CD4-positive, alpha-beta T cell treated with Interleukin-4 for 1 hour (primary cell): ENCODE measurements at places on chromosomes 4 and X.

GRCh38 chr4:158769175-158769921 lies 522 bp downstream of the FNIP2 start:
- DNase-seq, result peak; percentile 48

- DNase-seq, result no peak
These were observed 345.3 kb upstream of the TENM3 start for GRCh38 chr4:181897935-181898334.

DNA sequence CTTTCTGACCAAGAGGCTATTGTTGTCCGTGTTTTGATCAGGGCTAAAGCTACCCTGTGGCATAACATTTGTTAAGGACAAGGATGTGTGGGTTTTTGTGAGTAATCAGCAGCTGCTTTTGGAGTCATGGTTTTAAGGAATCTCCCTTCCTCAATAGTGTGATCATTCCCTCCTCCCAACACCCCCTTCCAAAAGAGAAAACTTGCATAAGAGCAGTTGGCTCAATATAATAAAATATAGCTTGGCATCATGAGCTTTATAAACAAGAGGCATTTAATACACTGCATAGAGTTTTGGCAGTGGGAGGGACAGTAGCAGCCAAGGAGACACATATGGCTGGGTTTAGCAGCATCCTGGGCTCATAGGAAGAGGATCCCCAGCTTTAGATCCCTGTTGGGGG lies 84.7 kb downstream of the NHS start:
- DNase-seq, result no peak

DNA sequence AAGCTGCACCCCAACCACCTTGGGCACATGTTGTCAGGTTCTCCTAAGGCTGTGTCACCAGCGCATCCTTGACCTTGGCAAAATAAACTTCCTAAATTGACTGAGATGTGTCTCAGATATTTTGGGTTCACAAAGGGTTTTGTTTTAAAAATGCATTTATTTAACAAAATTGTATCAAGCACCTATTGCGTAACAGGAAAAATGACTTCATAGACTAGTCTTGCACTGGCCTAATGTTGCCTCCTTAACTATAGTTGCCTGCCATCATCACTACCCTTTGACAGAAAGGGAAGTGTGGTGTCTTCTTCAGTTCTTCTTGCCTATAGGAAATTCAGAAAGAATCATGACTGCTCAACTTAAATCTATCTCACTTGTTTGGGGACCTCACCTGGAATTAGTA lies 374.2 kb downstream of the SH2D1A start:
- no peak for DNase-seq

GRCh38 chr4:23022032-23022431 lies 329.3 kb downstream of the GBA3 start:
- no peak for DNase-seq

GRCh38 chr4:185513489-185514181 lies 21.7 kb downstream of the PDLIM3 start:
- peak; percentile 38 for DNase-seq

DNA sequence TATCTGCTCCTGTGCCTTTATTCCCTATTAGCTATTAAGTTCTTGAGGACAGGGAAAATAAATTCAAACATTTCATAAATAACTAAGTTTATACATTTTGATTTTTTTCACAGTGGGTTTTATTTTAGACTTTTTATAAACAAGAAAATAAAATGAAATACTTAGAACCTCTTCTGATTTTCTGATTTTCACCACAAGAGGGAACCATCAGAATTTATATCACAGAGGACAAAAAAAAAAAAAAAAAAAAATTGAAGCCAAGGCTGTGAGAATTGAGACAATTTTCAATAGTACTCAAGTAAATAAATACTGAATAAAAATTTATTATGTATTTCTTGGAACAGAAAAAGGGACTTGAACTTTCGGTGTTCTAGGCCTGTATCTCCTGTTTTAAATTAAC lies 288.1 kb downstream of the SH3BGRL start:
- DNase-seq, result no peak

GRCh38 chr4:79048878-79049277 lies 109.6 kb upstream of the PAQR3 start:
- DNase-seq, result no peak

DNA sequence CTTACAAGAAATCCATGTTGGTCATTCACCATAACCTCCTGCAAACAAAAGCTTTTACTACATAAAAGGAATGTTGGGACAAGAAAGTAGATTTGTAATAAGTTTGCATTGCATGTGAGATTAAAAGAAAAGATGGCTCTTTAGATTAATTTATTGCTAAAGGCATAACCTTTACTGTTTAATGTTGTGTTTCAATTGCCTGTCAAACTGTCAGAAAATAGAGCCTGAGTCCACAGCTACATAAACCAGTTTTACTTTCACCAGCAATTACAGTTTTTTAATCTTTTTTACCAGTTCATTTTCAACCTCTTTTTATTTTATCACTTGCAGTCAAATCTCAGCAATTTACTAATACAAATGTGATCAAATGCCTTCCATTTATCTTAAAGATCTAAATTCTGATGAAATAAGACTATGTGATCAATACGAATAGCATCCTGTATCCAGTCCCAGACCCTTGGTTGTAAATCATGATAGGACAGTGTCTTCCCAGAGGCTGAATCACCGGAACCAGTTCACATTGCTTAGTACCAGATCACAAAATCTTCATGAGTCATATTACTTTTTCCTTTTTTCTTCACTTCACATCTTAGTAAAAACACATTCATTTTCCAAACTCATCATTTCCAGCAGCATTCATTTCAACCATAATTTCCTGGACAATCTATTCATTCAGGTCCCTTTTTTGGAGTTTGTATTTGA lies 95.4 kb upstream of the FRG1 start:
- DNase-seq, result no peak
